ENCODE measurements at places on chromosomes 1 and 21.

- DNase-seq: no peak
Measured at GRCh38 chr1:76919085-76919484, 51.8 kb downstream of the ST6GALNAC5 start.

DNA sequence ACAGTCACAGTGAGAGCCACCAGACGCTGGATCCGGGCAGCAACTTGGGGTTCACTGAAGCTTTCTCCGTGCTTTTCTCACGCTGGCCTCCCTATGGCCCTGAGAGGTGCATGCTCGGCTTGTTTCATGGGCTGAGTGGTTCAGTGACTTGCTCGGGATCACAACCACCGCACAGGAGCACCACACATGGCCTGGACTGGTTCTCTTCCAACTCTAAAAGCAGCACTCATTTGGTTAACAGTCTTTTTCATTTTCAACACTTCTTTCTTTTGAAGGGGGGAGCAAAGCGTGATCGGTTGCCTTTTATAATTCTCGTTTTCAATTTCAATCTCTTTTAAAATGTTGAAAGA lies 26.2 kb downstream of the UBIAD1 start:
- no peak for DNase-seq

- peak; percentile 93 for DNase-seq
Measured at GRCh38 chr21:46285761-46286647, at the start of gene YBEY. YBEY (plus strand) TSS chr21:46286342; CDS start chr21:46286914, 572 bp downstream.

GRCh38 chr1:159408862-159409400 lies 23.1 kb upstream of the OR10J4 start:
- no peak for DNase-seq

- peak; percentile 92 for DNase-seq
Measured at GRCh38 chr1:151340870-151341754, 5.9 kb downstream of the RFX5 start.

DNA sequence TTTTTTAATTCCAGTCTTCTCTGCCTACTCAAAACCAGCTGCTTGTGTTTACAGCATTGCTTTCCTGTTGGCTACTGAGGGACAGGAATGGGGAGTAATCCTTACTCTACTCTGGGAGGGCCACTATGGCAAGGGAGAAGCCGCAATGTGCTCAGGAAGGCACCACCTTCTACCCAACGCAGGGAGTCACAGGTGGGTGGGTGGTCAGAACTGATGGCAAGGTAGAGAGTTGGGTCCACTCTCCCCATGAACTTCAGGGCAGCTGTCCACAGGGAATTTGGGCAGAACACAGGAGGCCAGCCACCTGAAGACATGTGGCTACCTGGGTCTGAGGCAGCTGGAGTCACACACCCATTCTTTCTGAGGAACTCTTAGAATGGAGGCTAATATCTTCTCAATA lies 40.5 kb upstream of the HMGB4 start:
- no peak for DNase-seq

- peak; percentile 33 for DNase-seq
Measured at GRCh38 chr1:240797050-240797449, 185.1 kb upstream of the GREM2 start.

DNA sequence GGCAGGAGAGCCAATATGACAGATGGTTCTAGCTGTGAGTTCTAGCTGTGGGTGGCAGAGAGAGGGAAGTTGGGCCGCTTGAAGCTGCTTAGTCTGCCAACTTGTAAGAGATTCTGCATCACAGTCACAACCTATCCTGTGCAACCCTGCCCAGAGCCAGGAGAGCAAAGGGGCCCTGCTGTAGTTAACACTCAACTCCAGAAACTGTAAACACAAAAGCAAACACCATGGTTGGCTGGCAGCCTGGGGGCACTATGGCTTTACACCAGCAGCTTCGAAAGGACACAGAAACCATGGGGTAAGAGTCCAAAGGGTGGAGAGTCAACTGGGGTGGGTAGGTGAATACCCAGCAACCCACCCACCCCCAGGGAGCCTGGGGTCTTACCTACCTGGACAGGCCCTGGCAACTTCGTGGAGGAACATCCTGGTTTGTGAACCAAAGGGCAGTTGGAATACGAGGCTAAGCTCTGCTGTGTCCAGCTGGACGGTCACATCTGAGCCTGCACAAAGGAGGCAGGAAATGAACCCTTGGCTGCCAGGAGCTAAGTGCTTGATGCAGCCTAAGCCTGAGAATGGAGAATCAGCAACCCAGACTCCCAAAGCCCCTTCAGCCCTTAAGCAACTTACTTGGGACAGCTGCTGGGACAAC lies 6.4 kb downstream of the INPP5B start:
- DNase-seq: no peak

GRCh38 chr1:42657201-42657600 lies 1.0 kb upstream of the PPIH start:
- no peak for DNase-seq

DNA sequence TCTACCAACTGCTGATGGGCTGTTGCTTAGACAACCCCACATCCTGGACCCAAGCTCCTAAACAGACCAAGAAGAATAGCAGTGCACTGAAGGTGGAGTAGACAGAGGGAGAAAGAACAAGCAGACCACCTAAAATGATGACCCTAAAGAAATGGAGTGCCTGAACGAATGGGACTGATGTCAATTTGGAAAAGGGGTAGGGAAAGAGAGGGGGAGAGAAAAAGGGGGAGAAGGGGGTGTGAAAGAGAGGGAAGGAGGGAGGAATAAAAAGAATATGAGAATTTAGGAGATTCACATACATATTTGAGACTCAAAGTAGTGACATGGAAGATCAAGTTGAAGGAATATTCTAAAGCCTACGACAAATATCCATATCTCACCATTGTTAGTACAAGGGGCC lies 144.4 kb upstream of the DUSP10 start:
- DNase-seq: no peak

- peak; percentile 65 for DNase-seq
Measured at GRCh38 chr1:224615861-224616755, at the start of gene CNIH3. CNIH3 (plus strand) TSS chr1:224616317; CDS start chr1:224617175, 858 bp downstream.

DNA sequence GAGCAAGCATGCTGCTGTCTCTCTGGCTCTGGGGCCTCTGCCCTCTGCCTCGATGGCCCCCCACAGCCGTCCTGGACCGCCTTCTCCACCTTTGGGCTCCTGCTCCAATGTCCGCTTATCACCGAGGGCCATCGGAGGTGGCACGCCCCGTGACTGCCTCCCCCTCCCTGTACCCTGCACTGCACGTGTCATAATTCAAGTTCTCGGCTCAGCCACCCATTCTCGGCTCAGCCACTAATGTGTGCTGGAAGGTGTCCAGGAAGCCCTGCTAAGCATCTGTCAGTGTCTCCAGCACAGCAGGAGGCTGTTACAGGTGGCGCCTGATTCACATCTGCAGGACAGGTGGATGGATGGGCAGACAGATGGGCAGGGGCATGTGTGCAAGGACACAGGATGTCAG lies 45.5 kb downstream of the TP73 start:
- DNase-seq: no peak

GRCh38 chr1:111192658-111193519 lies 7.6 kb downstream of the DENND2D start:
- DNase-seq: no peak

- DNase-seq: no peak
Measured at GRCh38 chr1:229759037-229759435, 133.0 kb downstream of the URB2 start.

DNA sequence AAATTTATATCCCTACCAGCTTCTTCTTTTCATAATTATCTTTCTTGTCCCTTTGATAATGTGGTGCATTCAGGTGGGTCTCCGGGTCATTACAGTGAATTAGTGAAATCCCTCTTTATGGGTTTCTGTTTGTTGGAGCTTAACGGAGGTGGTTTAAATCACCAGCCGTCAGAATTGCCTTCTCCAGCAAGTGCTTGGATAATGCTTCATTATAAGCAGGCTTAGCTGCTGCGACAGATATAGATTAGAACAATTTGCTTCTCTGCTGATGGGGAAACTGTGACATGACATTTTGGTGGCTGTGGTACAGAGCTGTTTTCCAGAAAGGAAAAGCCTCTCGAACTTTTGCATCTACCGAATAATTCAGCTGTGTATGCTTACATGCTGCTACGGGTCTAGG lies 56.9 kb downstream of the KAZN start:
- no peak for DNase-seq

GRCh38 chr21:35273333-35273732 lies 224.2 kb upstream of the RUNX1 start:
- DNase-seq: no peak

DNA sequence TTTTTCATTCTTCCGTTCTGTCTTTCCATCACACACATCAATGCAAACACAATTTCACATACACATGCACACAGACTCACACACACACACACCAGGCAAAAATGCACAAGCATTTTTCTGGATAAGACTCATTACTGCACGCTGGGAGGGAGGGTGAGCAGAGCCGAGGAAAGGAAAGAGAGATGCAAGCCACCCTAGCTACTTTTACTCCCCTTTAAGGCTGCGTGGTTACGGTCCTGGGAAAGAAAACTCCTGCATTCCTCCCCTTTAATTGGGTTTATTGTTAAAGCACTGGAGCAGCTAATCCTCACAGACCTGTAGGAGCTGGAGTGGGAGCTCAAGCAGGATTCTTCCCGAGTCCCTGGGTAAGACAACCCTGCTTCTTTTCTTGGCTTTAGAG lies at the start of gene CAMK1G:
Gene CAMK1G, plus strand, starts transcription at position 307 of the 400 bp plus-strand sequence. CDS start 11,270 bp downstream, outside the sequence.
- DNase-seq: peak; percentile 56

Data from cardiac fibroblast (primary cell).